ENCODE measurements at places on chromosomes 12 and 14.

DNA sequence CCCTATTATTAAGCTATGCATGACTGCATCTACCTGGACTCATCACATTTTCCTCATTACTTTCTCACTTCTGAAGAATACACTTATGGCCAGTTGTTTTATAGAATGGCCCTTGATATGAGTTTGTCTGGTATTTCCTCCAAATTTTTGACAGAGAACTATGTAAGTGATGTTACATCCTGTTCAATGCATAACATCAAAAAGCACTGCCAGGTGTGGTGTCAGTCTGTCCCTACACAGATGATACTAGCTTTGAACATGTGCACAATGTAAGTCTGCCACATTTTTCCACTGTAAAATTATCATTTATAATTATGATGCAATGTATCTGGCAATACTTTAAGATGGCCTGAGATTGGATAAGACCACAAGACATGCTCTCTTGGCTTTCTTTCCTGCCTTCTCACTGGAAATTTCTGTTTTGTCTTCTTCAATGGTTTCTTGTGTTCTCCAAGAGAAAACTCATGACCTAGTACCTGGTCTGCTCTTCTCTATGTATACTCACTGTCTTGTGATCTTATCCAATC, 28.3 kb downstream of the HEATR5A start:
- no peak for DNase-seq

DNA sequence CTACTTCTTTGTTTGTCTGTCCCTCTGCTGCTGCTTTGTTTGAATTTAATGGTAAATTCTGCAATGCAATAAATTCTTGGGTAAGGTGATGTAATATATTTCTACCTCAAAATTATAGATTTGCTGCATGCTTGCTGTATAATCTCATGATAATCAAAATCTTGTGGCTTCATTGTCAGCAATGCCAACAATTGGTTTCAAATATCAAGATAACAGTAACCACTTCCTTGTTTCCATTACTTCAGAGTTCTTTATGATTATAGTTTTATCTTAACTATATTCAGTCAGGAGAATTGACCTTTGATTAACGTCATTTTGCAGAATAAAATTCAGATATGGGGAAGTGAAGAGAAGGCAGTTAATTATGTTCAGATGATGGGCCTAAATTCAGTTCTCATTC, 30.2 kb upstream of the RNU6-8 start:
- DNase-seq = no peak

- no peak for DNase-seq
These were observed 17.9 kb downstream of the C12orf43 start for GRCh38 chr12:120998435-120998834.

GRCh38 chr14:87547536-87547935, 445.4 kb downstream of the GALC start:
- DNase-seq = no peak

DNA sequence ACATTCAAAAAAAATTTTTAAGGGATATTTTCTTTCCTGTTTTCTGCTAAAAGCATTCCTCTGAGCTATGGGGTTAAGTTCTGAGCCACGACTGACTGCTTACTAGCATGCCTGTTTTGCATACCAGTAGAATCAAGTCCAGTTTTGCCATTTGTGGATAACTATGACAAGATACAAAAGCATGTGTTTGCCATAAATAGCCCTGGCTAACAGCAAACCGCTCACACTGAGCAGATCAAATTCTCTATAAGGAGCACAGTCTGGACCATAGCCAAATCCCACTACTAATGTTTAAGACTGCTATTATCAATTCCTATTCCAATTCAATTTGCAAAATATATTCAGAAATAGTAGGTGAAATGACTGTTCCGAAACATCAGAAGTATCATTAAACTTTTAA, 3.2 kb downstream of the CFL2 start:
- DNase-seq = no peak

- DNase-seq = no peak
These were observed 37.2 kb downstream of the PRKAB1 start for GRCh38 chr12:119705182-119705581.

- DNase-seq = no peak
These were observed 251.4 kb upstream of the CLEC14A start for GRCh38 chr14:38507299-38507698.

GRCh38 chr12:112087851-112088250, 20.7 kb downstream of the NAA25 start:
- no peak for DNase-seq

- DNase-seq = no peak
These were observed 168.1 kb upstream of the NOVA1 start for GRCh38 chr14:26765768-26766520.

- no peak for DNase-seq
These were observed 238.0 kb upstream of the DDHD1 start for GRCh38 chr14:53391156-53391555.

GRCh38 chr12:85632390-85632789, 203.8 kb downstream of the RASSF9 start:
- DNase-seq = no peak

DNA sequence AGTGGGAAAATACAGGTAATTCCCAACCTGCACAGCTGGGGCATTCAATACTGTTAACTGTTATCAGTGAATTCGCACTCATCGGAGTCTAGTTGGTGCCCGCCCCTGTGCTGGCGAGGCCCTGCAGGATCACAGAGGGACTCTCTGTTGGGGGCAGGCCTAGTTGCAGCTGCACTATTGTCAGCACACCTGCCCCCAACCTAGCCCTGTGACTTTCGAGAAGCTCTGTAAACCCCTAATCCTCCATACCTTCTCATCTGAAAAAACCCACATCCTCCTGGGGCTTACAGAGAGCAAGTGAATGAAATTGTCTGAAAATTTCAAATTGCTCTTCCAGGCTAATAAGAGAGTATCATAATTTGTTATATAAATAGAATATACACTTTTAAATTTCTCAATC, 132.2 kb upstream of the NUDT4 start:
- DNase-seq = no peak

GRCh38 chr12:80821513-80822000, 104.8 kb downstream of the MYF5 start:
- no peak for DNase-seq

DNA sequence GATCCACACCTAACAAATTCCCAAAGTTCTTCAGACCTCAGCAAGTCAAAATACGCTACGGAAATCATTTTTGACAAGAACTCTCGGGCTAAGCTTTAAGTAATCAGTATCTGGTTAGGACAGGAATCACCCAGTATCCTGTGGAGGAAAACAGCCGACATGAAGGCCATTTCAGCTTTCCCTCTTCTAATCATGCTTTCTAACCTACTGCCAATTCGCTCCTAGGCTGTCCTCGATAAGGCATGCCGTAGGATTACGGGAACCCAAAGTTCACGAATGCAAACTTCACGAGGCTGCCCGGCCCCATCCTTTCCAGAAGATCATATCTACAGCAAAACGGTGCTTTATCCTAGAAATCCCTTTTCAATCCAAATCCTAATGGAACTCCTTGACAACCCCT, 81.8 kb upstream of the PTPRB start:
- DNase-seq = no peak

GRCh38 chr12:94768398-94769046, 118.2 kb upstream of the TMCC3 start:
- no peak for DNase-seq

- no peak for DNase-seq
These were observed 271.8 kb downstream of the TRHDE start for GRCh38 chr12:72543777-72544467.

GRCh38 chr14:95064734-95065133, 92.6 kb downstream of the DICER1 start:
- no peak for DNase-seq

DNA sequence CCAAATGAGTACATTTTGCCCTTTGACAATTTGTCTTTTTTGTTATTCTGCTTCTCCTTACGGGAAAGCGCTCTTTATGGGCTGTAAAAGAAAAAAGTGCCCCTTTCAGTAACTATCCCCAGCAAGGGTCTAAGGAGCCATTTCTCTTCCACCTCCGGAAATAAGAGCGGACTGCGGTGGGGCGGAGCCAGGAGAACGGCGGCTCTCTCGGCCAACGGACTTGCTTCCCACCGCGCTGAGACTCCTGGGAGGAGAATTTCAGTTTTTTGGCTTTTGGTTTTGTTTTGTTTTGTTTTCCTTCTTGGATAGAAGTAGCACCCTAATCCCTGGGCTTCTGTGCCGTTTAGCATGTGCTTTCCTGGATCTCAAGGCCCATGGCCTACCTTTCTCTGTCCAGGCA, 43.5 kb downstream of the ZNF641 start:
- no peak for DNase-seq

GRCh38 chr12:23721268-23721667, 228.2 kb downstream of the SOX5 start:
- DNase-seq = no peak

DNA sequence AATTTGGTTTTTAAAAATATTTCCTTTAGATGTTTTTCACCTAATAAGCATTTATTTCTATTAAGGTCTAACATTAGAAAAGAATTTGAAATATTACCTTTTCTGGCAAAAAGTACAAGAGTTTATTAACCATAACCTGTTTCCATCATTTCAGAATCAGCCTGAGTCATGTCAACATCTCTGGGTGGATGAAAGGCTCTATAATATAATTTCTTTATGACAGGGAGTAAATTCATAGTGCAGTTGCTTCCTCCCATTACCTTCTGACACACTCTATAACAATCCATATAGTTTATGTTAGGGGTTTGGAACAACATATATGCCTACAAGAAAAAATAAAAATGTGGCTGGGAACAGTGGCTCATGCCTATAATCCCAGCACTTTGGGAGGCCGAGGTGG, 134.5 kb downstream of the SLC2A13 start:
- no peak for DNase-seq

DNA sequence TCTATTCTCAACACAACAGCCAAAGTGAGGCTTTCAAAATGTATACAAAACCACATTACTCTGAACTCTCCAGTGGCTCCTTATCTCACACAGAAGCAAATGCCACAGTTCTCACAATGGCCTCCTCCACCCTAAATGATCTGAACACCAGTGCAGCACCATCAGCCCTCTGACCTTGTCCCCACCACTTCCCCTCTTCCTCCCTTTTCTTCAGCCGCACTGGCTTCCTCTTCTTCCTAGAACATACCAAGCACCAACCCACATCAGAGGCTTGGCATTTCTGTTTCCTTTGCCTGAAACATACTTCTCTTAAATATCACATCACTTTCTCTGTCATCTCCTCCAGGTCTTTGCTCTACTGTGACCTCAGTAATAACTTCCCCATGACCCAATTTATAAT, 66.3 kb downstream of the GPR135 start:
- DNase-seq = no peak

- DNase-seq = no peak
These were observed 52.9 kb downstream of the ACTN1 start for GRCh38 chr14:68926236-68926635.

Data from esophagus squamous epithelium (tissue), 5 donors.